ENCODE measurements at places on chromosomes 3 and 15.

GRCh38 chr3:128482666-128483656 lies 10.0 kb downstream of the GATA2 start:
- DNase-seq = peak; percentile 40

DNA sequence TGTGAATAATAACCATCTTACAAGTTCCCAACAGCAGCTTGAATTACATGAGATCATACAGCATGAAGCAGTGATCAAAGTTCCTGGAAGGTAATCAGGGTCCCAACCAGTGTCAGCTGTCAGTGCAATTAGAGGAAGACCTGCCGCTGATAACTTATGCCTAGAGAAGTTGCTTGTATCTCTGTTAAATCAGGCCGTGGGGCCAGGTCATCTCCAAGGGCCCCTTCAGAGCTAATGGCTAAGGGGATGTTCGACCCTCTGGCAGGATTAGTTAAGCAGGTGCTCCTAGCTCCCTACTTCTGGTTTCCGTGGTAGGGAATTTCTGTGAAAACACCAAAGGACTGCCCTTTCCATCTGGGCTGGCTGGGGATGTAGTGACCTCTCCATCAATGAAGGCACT lies 251.0 kb downstream of the FAM43A start:
- no peak for DNase-seq

- DNase-seq = no peak
These were observed 354.3 kb upstream of the TRIM42 start for GRCh38 chr3:140323561-140323960.

DNA sequence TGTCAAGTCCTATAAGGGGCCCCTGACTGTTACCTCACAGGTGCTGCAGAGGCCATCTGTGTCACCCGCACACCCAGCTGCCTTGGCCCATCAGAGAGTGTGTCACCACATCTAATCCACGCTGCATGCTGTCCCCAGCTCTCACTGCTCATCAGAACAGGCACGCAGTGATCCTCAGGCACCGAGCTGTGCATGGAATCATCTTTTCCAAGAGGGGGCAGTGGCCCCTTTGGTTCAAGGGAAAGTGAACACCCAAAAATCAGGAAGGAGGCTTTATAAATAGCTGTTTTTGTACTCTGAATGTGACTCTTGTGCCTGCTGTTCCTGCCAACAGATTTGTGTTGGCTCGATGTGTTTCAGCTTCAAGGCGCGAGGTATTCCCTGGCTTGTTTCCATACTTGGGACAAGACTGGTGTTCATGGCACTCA lies 110.3 kb upstream of the ETV5 start:
- DNase-seq = no peak

GRCh38 chr3:135242285-135242684 lies 447.2 kb downstream of the EPHB1 start:
- no peak for DNase-seq

- peak; percentile 79 for DNase-seq
These were observed 62.2 kb downstream of the ABTB1 start for GRCh38 chr3:127734754-127735473.

DNA sequence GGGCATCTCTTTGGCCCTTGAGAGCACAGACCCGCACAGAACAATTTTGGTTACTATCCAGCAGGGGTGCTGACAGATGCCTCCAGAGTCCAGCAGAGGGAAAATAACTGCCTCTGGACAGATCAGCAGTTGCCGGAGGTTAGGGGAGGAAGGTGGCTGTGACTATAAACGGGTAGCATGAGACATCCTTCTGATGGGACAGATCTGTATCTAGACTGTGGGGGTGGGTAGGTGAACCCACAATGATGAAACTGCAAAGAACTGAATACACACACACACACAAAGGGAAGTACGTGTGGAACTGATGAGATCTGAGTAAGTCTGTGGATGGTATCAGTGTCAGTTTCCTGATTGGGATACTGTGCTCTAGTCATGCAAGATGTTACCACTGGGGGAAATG lies 21.2 kb downstream of the ADAMTS7 start:
- DNase-seq = no peak

DNA sequence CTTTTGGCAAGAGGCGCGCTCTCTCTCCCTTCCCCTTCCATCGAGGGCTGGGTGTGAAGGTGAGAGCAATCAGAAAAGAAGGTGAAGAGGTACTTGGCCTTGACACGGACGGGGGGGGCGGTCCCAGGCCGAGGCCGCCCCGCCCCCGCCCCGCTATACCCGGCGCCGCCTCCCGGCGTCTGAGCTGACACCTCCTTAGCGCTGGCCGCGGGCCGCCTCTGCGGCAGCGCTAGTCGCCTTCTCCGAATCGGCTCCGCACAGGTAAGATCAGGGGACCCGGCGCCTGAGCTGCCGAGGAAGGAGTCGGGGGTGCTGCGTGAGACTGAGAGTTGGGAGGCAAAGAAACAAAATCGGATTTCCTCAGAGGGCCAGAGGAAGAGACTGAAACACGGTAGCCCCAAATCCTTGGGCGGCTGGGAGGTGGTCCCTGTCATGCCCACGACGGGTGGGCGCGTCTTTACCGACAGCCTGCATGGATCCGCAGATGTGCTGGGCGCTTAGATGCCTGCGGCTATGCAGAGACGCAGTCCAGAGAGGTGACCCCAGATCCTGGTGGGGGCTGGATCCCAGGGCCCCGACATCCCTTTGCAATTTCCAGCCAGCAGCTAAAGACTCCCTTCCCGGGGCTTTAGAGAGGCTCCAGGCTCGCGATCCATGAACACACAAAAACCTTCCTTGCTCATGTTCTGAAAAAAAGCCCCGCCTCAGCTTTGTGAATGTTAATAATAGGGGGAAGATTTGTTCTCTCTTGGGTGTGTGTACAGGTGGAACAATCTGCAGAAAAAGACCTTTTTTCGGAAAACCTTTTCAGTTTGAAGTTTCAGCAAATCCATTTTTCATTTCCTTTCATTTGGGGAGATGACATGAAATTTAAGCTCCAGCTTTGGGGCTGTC lies at the start of gene ENTPD3:
TSS of gene ENTPD3 (plus strand) at position 184 of the 894 bp plus-strand sequence. CDS start 874 bp downstream, outside the sequence.
- DNase-seq = peak; percentile 28

DNA sequence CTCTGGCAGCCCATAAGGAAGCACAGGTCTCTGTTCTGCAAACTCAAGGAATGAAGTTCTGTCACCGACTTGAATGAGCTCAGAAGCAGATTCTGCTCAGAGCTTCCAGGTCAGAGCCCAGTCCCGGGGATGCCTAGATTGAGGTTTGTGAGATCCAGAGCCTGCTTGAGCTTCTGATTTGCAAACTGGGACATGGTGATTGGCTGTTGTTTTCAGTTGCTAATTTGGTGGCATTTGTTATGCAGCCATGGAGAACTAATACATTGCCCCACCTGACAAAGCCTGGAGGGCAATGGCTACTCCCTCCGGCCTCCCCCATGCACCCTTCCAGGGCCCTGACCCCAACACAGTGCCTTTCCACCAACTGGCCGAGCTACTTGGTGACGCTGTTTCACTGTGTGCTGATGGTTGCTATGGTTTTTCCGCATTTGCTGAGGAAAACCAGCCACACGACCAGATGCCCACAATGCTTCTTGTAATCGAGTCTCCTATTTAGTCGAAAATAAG lies 379.5 kb upstream of the ATP10A start:
- DNase-seq = no peak

- no peak for DNase-seq
These were observed 57.9 kb upstream of the SEC22A start for GRCh38 chr3:123143669-123144411.

GRCh38 chr3:36196058-36196457 lies 184.2 kb upstream of the STAC start:
- DNase-seq = no peak

DNA sequence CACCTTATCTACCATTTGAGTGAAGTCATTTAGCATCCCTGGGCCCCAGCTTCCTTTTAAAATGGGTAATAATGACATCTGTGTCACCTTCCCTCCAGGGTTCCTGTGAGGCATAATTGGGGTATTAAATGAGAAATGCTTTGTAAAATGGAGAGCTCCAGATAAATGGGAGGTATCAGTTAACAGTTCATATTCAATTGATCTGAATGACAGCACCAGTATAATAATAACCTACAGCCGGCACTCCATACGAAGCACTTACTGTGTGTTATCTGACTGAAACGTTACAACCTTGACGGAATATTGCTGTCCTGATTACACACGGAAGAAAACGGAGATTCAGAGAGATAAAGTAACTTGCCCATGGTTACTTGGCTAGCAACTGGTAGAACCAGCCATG lies 53.6 kb downstream of the BHLHE40 start:
- DNase-seq = no peak

DNA sequence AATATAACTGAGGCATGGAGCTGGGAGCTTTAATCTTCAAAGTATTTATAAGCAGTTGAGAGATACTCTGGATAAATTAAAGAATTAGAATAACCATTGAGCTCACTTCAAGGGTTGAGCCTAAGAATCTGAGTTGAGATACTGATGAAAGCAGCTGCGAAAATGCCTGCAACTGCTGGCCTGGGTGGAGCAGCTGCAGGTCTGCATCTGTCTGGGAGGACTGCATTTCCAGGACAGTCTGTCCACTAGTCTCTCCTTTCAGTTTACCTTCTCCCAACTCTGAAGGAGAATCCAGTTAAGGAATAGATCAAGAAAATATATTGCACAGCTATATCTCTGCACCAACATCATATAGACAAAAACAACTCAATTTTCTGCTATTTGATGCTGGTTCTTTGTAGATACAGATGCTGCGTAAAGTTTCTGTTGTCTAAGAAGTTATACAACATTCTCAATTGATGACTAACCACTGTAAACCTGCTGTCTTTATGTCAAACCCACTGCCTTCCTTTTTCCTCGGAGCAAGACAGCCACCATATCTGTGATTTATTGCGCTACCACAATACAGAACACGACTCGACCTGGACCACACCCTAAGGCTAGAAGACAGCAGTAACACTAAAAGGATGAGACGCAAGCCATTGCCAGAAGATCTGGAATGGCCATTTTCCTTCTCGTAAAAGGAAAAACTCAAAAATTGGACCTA lies 245.1 kb downstream of the MAGI1 start:
- no peak for DNase-seq

GRCh38 chr3:184320104-184320445 lies 5.7 kb downstream of the EIF4G1 start:
- peak; percentile 85 for DNase-seq

DNA sequence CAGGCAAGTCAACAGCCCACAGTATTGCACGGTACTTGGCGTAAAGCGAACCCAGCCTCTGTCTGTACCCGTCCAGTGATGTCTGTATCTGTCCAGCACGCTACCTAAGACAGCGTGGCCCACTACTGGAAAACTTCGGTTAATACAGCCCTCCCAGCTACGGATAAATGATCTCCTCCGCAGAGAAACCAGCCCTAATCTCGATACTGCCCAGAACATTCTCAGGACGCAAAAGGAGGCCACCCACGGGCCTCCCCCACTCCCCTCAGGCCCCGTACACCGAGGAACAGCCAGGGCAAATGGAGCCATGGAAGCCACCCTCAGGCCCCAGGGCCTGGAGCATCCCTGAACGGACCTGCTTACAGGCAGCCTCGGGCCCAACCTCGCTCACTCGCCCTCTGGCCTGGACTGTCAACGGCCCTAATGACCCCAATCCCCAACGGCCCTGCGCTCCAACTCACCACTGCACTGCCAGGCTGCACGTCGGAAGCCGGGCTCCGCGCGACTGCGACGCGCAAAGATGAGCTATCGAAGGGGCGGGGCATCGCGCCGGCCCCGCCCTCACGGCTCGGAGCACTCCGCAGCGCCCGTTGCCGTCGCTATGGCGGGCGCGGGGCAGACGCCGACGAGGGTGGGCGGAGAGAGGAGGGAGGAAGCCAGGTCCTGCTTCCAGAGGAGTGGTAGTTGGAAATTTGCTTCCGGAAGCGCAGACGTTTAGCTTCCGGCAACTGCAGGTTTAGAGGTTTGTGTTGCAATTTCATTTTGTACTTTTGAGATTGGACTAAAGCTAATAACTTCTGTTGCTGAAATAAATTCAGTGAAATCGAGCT lies at the start of gene SKIC8:
TSS of gene SKIC8 (minus strand) at position 509 of the 830 bp plus-strand sequence. CDS start 3,923 bp downstream, outside the sequence.
- peak; percentile 98 for DNase-seq

- no peak for DNase-seq
These were observed 611 bp downstream of the CTDSPL2 start for GRCh38 chr15:44427756-44428724.

- DNase-seq = peak; percentile 84
These were observed 631 bp downstream of the NKTR start for GRCh38 chr3:42600958-42601675.

- DNase-seq = no peak
These were observed 403.5 kb downstream of the SHQ1 start for GRCh38 chr3:72444656-72445223.

- no peak for DNase-seq
These were observed 109.0 kb downstream of the TLE3 start for GRCh38 chr15:69988541-69989225.

GRCh38 chr3:78754066-78754743 lies 1013.6 kb downstream of the ROBO1 start:
- no peak for DNase-seq

DNA sequence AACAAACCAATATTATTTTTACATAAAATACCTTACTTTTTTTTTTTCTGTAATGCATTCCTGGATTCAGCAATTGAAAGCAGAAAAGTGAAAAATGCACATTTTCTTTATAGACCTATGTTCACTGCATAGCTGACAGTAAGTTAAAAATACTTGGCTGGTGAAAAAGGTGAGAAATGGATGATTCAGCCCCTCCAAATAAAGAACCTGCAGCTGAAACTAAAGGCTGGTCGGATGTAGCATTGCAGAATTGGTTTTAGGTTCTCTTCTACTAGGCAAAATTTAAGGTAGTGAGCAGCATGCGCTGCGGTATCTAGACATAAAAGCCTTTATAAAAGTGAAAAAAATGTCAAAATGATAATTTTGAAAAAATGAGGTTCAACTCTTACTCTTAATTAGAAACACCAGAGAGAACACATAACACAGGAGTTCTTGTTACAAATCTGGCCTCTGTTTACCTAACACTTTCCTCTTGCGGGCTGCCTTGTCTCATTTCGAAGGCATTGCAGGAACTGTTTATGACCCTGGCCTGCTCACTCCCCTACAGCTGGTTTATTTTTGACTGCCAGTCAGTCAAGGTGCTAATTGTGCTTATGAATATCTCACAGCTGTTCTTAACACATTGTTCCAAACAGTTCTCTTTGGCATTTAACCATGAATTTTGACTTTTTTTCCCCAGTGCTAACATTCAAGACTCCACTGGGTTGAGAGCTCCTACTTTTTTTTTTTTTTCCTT lies 455.4 kb upstream of the TBL1XR1 start:
- DNase-seq = peak; percentile 85

GRCh38 chr15:94077938-94078337 lies 153.4 kb upstream of the MCTP2 start:
- DNase-seq = no peak
